ELF-1 (cell line): ENCODE measurements at places on chromosomes 3 and 15.

DNA sequence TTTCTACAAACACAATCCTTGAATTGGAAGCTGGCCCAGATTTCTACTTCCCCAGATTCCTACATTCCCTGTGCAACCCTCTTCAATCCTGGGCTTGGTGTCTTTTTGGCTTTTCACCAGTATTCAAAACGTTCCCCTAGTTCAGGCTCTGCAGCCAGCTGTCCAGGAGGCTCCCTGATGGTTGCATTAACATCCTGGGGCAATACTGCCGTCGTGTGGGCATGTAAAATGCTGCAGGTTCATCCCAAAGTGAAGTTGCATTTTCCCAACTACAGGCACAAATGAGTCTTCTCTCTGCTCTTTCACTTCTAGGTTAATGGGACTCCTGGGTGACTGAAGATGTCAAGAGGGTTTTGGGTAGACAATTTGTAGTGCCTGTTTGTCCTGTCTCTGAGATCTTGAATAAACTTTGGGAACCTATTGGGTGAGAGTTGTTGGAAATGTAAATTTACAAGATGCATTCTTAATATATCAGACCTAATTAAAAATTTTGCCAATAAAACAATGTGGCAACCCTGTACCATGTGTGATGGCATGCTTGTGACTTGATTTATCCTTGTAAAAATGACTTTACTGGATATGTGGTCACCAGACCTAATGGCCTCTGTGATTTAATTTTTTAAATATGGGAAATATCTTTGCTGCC lies 28.6 kb downstream of the SOX14 start:
- peak; percentile 80 for DNase-seq

- DNase-seq: no peak
Observed at GRCh38 chr15:83250781-83251180, 33.7 kb downstream of the BNC1 start.

- DNase-seq: no peak
Observed at GRCh38 chr15:89231832-89232231, 10.5 kb upstream of the RLBP1 start.

DNA sequence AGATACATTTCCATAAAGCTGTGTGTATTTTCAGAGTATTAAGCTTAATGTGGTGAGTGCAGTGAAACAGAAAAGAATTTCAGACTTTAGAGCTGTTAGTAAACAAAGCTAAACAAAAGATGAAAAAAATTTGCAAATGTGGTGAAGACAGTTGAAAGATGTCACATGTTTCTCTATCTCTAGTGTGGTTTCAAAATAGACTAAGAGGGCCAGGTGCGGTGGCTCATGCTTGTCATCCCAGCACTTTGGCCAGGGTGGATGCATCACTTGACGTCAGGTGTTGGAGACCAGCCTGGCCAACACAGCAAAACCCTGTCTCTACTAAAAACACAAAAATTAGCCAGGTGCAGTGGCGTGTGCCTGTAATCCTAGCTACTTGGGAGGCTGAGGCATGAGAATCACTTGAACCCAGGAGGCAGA lies 466.0 kb upstream of the NR2F2 start:
- DNase-seq: no peak

DNA sequence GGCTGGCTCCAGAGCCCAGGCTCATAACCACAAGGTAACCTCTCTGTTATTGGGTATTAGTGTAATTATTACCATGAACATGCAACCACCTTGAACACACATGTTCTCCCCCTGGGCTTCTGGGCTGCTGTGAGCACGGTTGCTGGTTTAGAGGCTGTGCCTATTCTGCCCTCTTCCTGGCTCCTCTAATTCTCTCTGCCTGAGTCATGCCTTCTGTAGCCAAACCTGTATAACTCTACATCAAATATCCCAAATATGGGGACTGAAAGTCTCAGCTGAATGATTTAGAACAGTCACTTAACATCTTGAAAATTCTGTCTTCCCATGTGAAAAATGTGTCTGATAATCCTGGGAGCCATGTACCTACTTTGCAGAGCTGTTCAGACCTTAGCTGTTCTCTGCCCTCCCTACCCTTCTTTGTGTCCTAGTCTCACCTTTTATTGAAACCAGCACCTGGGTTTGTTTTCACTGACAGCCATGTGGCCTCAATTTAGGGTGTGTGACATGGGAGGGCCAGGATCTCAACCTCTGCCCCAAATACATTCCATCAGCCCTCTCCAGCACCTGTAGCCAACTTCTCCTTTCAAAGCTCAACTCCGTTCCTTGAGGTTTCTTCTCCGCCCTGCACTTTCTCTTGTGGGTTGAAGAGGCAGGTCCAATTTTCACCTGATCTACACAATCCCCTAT lies 60.7 kb downstream of the PDZRN3 start:
- no peak for DNase-seq

DNA sequence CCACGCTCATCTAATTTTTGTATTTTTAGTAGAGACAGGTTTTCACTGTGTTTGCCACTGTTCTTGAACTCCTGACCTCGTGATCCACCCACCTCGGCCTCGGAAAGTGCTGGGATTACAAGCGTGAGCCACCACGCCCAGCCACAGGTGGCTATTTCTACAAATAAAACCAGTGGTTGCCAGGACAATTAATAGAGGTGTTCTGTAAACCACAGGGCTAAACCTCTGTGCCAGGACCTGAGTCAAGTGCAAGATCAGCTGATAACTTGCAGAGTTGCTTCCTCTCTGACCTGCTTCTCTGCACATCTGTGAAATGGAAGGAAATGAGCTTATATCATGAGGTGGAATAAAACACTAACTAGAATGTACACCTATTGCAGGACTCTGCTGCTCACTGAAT lies 72.8 kb downstream of the CD200R1L start:
- no peak for DNase-seq

- DNase-seq: no peak
Observed at GRCh38 chr15:36885771-36886170, 214.6 kb downstream of the MEIS2 start.

- no peak for DNase-seq
Observed at GRCh38 chr3:25856902-25857518, 67.1 kb downstream of the OXSM start.

GRCh38 chr3:102674284-102674683 lies 239.5 kb downstream of the ZPLD1 start:
- DNase-seq: no peak

DNA sequence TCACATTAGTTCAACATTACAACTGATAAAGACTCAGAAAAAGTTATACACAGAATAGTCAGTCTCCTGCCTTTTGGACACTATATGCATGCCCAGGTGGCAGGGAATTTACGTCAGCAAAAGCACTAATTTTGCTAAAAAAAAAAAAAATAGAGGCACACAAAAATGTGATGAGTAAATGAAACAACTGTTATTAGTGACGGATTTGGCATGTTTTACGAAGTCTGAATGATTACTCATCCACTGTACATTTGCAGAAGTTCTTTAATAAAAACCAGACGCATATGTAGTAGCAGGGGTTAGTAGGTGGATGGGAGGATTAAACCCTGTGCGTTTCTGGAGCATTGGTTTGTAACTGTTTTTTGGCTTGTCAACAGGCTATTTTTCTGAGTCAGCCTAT lies 99.0 kb downstream of the MITF start:
- DNase-seq: no peak

GRCh38 chr15:47780971-47781370 lies 63.7 kb downstream of the SEMA6D start:
- DNase-seq: no peak

DNA sequence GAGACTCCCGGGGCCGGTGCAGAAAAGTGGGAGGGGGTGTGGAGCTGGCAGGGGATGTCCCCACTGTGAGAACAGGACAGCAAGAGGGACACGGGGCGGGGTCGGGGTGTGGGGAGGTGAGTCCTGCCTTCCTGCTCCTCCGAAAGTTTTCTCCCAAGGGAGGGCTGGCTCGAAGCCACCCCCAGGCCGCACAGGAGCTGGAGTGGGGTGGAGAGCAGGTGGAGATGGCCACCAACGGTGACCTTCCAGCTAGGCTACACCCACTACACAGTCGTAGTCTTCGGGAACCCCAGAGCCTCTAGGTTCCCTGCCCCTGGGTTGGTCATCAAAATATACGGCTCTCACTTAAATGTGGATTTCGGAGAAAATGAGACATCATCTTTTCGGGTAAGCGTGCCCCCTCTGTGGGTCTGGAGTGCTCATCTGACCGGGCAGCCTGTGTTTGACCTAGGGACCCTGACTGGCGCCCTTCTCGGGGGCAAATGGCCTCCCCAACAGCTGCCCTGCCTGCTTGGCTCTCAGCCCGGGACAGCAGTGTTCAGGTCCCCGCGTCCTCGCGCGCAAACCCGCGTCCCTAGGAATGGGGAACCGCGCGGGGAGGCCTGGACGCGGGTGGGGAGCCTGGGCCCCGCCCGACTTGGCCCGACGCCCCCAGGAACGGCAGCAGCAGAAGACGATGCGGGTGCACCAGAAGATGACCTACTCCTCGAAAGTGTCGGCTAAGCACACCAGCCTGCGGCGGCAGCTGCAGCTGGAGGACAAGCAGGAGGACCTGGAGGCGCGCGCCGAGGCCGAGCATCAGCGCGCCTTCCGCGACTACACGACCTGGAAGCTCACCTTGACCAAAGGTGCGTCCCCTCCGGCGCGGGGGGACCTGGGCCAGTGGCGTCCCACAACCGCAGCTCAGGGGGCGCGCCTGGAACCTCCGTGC lies 21.2 kb downstream of the CFAP100 start:
- no peak for DNase-seq

DNA sequence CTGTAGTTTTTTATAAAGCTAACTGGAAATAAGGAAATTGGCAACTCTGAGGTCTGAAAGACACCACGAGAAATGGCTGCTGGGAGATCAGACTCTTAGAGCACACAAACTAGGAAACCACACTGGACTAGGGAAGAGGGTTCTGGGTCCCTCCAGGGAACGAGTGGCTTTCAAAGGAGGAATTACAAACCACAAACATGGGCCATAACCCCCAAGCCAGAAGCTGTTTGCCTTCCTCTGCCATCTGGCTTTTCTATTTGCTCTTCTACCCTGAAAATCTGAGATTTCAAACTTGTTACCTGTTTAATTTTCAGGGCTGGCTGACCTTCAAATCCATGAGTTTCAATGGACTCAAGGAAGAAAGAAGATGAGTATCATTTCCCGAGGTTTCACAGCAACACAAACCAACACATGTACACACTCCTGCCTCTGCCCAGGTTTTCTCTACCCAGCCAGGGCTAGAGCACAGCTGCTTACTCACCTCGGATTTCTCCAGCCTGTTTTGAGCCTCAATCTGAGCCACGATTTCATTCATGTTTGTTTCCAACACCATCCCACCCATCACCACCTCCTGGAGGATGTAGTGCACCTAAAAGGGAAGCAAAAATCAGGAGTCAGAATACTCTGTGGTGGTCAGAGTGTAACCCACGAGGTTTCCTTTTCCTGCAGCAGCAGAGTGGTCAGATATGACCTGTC lies 22.6 kb upstream of the ANPEP start:
- no peak for DNase-seq

GRCh38 chr15:62277816-62278394 lies 112.8 kb upstream of the C2CD4B start:
- no peak for DNase-seq

DNA sequence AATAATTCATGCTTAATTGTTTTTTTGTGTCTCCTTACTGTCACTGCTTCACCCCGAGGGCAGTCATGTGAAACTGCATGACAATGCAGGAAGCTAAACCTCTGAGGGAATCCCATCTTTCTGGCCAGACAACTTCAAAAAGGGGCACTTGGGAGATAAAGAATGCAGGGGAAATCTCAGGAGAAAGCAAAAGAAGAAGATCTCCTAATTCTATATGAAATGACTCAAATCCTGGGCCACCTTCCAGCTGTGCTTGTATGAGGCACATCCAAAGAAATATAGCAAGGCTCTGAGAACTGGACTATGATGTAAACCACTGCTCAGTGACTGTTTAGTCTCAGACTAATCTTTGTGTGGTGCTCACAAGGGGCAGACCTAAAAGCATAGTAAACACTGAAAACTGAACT lies 22.6 kb upstream of the UMPS start:
- peak; percentile 85 for DNase-seq

DNA sequence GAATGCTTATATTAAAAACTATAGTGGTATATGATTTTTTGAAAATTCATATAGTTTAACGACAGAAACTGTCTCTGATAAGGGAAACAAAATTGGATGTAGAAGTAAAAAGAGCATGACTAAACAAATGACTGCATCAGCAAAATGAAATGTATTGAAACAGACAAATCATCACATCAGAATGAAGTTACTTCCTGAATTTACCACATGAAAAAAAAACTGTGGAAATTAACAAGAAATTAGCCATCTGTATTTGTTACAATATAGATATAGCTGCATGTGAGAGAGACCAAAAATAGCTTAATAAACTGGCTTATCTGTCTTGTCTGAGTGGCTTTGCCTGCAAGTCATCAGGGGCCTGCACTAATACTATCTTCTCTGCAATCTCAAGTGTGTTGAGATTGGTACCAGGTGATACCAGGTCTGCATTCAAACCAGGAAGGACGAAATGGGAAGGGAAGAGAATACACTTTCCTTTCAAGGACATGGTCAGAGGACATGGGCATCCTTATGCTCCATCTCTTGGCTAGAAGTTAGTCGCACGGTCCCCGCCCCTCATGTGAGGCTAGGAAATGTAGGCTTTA lies 388.7 kb downstream of the GRM7 start:
- DNase-seq: no peak

DNA sequence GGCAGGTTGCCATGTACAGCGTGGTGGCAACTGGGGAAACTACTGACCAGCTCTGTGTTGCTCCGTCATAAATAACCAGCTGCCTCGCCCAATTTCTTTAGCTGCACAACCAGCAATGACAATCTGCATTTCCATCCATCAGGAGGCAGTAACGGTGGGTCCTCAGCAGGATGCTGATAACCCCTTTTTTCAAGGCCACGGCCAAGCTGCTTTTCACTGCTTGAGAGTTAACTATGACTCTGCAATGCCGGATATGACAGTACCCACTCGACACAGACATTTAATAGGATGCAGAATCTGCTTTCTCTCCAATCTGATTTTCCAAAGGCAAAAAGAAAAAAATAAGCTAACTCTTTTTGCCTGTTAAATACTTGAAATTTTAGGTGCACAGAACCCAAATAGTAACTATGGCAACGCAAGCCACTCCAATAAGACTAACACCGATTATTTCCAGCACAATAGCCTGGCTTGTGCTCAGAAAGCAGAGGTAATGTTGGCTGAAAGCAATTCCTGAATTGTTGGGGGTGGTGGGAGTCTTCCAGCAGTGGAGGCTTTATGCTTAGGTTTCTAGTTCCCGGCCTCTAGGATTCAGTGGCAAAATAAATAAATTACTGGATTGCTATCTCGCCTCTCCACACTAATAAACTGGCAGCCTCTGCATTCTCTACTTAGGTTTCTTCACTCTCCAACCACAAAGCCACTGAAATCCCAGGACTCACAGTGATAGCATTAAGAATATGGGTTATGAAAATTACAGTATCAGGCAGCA lies 31.2 kb upstream of the SRGAP3 start:
- DNase-seq: no peak

- no peak for DNase-seq
Observed at GRCh38 chr3:20128358-20128757, 57.6 kb downstream of the SGO1 start.
